ENCODE measurements at places on chromosomes 4 and X. TPM values are rescaled to one million over a fixed set of nuclear protein-coding genes. Genes with fewer than 3 reads are reported as not detected.

GRCh38 chr4:119865389-119865788 is 201.3 kb downstream of the MAD2L1 start:
- DNase-seq, result no peak

DNA sequence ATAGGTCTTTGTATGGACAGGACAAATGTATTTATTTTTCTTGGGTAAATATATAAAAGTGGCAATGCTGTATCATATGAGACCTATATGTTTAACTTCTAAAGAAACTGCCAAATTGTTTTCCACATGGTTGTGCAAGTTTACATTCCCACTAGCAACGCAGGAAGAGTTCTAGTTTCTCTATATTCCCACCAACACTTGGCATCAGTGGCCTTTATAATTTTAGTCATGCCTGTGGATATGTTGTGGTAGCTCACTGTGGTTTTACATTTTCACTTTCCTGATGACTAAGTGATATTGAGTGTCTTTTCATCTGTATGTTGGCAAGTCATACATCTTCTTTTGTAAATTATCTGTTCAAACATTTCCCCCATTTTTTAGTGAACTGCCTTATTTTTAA is 126.0 kb downstream of the EMCN start:
- DNase-seq, result no peak

DNA sequence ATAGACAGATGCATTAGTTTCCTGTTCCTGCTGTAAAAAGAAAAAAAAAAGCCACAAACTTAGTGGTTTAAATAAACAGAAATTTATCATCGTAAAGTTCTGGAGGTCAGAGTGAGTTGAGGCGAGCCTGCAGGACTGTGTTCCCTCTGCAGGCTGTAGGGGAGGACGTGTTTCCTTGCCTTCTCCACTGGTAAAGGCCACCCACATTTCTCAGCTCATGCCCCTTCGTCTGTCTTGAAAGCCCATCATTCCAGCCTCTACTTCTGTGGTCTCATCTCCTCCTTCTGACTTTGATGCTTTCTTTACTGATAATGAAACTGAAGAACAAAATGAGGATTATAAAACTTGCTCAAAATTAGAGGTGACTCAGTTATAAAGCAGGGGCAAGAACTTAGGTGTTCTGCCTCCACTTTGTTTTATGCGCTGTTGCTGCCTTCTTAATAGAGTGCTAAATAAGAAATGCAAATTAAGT is 143.0 kb downstream of the STIM2 start:
- no peak for DNase-seq

- no peak for DNase-seq
Observed at GRCh38 chr4:186743261-186743660, 19.6 kb upstream of the FAT1 start.

PCDH19 gene
- polyA plus RNA-seq, result 1.7 TPM

- no peak for DNase-seq
Observed at GRCh38 chrX:100647095-100647494, 3.1 kb downstream of the SRPX2 start.

DUSP21 gene
- not detected for polyA plus RNA-seq

KIT gene
- 3.2 TPM for polyA plus RNA-seq

- DNase-seq, result peak; percentile 25
Observed at GRCh38 chr4:143700046-143700415, 444 bp downstream of the FREM3 start.

- no peak for DNase-seq
Observed at GRCh38 chr4:123381996-123382395, 14.6 kb upstream of the SPRY1 start.

DNA sequence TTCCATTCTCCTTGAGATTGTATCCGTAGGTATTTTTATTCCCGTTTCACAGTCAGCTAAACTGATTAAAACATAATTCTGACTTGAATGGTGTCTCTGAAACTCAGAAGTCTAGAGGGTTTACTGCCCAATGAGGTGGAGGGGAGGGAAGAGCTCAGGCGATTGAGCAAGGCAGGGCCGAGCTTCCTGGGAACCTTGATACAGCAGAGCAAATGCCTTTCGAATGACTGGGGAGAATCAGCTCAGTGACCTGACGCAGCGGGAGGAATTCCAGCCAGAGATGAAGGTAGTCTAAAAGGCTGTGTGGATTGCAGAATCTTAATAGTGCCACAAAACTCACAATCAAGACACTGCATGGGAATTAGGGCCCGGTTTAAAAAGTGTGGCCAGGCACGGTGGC is 233.6 kb downstream of the EVC2 start:
- DNase-seq, result no peak

- DNase-seq, result no peak
Observed at GRCh38 chr4:184357165-184357564, 117.2 kb downstream of the IRF2 start.

- no peak for DNase-seq
Observed at GRCh38 chr4:177391953-177392352, 50.3 kb downstream of the AGA start.

- DNase-seq, result no peak
Observed at GRCh38 chrX:109336141-109336540, 145.7 kb downstream of the GUCY2F start.

- no peak for DNase-seq
Observed at GRCh38 chr4:25015012-25015411, 15.7 kb downstream of the LGI2 start.

DNA sequence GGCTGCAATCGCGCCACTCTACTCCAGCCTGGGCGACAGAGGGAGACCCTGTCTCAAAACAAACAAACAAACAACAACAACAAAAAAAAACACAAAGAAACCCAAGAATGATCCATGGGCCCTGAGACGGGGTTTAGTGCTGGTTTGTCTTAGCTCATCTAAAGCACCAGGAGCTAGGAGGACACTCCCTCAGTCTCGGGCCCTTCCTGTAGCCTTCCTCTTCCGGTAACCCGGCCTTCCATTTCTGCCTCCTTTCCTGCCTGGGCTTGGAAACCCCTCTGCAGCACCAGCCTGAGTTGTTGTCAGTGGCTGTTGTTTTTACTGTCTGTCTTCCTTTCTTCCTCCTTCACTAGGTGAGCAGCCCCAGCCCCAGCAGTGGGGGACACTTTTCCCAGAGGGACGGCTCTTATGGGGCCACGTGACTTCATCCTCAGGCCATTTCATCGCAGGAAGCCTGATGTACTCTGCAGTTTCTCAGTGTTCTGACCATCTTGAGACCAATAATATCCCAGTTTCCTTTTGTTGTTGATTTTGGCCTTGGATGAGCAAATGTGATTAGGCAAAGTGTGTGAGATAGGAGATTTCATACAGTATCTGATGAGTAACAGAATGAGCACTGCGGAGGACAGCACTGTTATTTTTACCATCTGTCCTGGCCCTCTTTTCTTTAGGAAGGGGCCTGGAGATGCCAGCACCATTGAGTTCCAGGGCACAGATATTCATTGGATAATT is 90.1 kb downstream of the ANAPC4 start:
- peak; percentile 37 for DNase-seq

DNA sequence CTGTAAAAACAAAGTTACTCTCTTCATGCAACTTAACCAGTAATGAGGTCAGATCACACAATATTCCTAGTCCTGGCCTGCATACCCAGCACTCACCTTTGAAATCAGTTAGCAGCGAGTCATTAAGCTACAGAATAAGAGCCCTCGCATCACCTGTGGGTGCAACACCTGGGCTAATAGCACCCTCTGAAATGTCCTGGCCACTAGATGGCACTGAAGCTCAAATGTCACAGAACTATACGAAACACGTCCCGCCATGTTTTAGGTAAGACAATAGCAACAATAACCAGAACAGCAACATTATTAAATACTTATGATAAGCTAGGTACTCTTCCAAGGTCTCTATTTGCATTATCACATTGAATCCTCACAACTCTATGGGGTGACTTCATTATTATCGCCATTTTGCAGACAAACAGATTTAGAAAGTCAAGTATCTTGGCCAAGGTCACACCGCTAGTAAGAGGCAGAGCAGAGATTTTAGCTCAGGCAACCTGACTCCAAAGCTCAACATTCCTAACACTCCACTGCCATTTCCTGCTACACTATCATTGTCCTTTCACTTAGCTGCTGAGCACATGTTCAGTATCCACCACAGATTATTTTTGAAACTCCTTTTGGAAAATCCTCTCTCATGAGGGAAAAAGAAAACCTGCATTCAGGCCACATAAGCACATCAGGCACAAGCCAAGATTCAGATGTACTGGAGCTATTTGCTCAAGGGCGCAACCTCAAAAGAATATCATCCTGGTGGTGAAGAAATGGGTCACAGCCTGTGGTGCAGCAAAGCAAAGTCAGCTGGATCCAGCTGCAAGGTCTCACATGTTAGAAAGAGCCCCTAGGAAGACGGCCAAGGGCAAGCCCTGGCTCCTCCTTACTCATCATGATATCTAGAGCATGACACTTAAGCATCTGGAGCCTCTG is 59.5 kb upstream of the KDR start:
- peak; percentile 82 for DNase-seq

- no peak for DNase-seq
Observed at GRCh38 chr4:148166132-148166591, 276.1 kb downstream of the NR3C2 start.

DNA sequence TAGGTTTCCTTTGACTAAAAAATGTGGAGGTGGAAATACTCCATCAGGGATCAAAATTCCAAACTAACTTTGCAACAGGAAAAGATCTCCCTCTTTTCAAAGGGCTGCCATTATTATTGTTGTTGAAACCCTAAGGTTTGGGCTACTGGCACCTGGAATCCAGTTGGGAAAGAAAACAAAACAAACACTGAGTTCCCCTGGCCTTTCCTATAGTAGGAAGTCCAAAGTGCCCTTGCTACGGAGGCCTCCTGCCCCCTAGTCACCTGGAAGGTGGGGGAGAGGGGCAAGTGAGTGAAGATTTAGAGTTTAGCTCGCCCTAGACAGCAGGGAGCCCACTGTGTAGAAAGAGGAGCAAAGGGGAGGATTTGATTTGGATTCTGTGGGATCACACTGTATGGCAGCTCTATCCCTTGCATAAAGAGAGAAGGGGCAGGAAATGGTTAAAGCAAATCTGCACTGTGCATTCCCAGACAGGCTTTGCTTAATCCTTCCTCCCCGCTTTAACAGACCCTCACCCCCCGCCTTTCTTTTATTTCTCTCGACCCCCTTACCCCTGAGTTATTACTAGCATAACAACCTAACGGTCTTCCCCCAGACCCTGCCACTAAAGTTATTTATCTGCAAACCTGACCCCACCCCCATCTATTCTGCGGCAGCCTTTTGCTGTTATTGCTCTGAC is 627 bp upstream of the FAT4 start:
- no peak for DNase-seq

GRCh38 chr4:109977854-109978501 is 65.3 kb downstream of the EGF start:
- DNase-seq, result peak; percentile 66

GRCh38 chrX:2589186-2590020 is 88.6 kb upstream of the DHRSX start:
- DNase-seq, result no peak

ITGB1BP2 gene
- polyA plus RNA-seq, result 115 TPM

DNA sequence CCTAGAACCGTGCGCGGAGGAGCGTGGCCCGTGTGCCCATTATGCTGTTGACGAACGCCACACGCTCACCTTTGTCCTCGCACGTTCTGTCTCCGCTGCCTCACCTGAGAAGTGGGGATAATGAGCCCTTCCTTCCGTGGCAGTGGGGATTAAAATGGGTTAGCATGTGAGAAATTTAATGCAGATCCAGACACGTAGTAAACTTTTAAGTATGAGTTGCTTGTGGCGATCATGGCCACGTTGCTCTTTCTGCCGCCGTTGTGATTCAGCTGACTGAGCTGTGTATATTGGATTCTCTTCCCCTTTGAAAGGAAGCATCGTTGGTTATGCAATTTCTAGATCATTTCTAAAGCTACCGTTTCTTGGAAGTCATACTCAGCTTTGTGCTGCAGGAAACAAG is 16.5 kb downstream of the TBC1D14 start:
- no peak for DNase-seq

DNA sequence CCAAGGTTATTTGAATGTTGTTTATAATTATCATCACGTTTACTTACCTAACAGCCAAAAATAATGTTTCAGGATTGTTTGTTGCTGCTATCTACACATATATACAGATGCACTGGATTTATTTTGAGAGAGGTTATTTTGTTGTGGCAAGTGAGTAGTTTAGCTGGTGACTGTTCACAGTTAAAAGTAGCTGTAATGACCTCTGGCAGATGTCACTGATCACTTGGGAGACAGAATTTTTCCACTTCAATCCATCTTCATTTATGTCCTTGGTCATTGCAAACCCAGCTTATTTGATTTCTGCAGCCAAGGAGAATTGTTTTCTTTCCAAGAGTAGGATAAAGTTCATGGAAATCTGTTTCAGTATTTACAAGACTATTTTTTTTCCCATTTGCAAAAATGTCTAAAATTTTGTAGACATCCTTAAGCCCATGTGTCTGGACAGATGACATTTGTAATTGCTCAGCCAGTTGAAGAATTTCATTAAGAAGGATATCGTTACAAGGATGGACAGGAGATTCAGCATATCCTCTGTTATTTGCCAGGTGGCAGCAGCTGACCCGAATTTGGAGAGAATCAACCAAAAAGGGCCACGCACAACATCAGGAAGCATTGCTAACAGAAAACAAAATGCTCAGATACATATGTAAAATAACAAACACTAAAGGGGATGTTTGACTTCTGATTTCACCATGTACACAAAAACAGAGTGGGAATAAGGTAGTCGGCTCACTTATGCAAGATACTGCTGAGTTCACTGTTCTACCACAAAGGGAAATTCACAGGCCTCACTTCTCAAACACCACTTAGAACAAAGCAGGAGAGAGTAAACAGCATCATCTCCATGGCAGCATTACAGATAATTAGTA is 64.5 kb downstream of the GPRIN3 start:
- no peak for DNase-seq

Data from cardiac muscle cell (in vitro differentiated cells and primary cell).